ENCODE measurements at places on chromosomes 7 and 10. TPM values are rescaled to one million over a fixed set of nuclear protein-coding genes. Genes with fewer than 3 reads are reported as not detected.

The AQP1 gene
- polyA plus RNA-seq: 55.8 TPM

The EN2 gene
- 1.6 TPM for polyA plus RNA-seq

The PHYHIPL gene
- 78.0 TPM for polyA plus RNA-seq

The VWA2 gene
- 2.6 TPM for polyA plus RNA-seq

The ADAM12 gene
- polyA plus RNA-seq: 2.8 TPM

The TMEM225B gene
- polyA plus RNA-seq: 406 TPM

The PNLIP gene
- not detected for polyA plus RNA-seq

The ZP3 gene
- polyA plus RNA-seq: 2.0 TPM

The KNDC1 gene
- polyA plus RNA-seq: 4.2 TPM

The SUN3 gene
- polyA plus RNA-seq: 64.5 TPM

The SFMBT2 gene
- 3.6 TPM for polyA plus RNA-seq

The EGR2 gene
- polyA plus RNA-seq: 8.8 TPM

The PON1 gene
- 0.61 TPM for polyA plus RNA-seq

The ADCYAP1R1 gene
- polyA plus RNA-seq: 3.2 TPM
